ENCODE measurements at places on chromosomes 1 and 21.

- no peak for DNase-seq
Measured at GRCh38 chr1:21338573-21339355, 48.5 kb upstream of the ECE1 start.

- no peak for DNase-seq
Measured at GRCh38 chr21:23542097-23542496, 2065.2 kb downstream of the MRPL39 start.

DNA sequence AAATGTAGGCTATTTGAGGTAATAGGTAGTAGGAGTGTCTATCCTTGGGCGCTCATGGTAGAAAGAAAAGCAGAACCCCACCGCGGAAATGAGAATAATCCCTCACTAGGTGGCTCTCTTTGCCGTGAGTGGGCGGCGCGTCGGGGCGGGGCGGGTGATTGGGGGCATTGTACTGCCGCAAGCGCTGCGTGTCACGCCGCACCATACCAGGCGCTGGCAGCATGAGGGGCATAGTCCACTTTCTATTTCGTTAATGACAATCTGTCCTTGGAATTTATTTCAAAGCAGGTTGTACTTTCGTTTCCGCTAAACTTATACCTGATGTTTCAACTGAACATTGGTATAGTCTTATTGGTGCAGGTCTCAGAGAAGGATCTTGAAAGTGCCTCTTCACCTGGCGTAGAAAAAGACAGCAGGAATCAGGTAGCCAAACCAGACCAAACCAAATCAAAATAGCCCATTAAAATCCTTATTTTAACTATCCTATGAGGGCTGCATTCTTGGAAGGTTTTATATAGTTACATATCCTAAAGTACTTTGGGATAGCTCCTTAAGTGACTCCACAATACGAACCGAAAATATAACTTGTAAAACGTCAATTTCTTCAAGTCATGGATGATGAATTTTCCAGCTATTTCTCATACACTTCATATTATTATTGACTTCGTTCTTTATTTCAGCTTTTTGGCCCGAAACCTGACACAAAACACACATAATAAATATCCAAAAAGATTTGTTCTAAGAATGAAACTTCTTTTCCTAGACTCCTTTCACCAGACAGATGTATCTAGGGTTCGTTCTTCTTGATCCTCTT lies 1.9 kb upstream of the SMG7 start:
- peak; percentile 82 for DNase-seq

DNA sequence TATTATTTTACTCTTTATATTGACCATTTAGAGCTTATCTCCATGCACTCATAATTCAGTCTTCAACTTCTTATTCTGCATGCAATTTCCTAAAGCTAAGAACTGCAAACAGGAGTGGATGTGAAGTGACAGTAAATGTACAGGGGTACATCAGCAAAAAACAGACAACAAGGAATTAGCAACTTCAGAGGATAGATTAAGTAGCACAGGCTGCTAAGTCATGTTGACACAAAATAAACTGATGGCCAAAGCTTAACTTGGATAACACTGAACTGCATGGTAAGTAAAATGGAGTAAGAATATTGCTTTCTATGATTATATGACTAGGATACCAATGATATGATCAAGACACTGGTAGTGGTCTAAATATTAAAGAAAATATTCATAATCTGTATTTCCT lies 66.5 kb downstream of the USP24 start:
- no peak for DNase-seq

All from EL (cell line).